ENCODE measurements at places on chromosomes 3 and 15. TPM values are rescaled to one million over a fixed set of nuclear protein-coding genes. Genes with fewer than 3 reads are reported as not detected.

DNA sequence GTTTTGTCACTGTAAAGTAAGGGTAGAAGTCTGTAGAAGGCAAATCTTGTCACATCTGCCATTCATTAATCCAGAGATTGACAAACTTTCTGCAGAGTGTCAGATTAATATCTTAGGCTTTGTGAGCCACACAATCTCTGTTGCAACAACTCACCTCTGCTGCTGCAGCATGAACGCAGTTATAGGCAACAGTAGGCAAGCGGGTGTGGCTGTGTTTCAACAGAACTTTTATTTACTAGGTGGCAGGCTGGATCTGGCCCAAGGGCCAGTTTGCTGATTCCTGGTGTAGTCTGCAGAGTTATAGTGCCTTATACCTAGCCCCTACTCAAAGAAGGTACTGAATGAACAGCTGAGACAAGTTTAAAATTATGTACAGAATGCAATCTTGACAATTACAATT, 396.7 kb downstream of the FOXP1 start:
- no peak overlapping the region for H3K4me3 ChIP-seq
- H3K27ac ChIP-seq: no peak overlapping the region
- no peaks in the 10 kb centered on the region for H3K27me3 ChIP-seq

DNA sequence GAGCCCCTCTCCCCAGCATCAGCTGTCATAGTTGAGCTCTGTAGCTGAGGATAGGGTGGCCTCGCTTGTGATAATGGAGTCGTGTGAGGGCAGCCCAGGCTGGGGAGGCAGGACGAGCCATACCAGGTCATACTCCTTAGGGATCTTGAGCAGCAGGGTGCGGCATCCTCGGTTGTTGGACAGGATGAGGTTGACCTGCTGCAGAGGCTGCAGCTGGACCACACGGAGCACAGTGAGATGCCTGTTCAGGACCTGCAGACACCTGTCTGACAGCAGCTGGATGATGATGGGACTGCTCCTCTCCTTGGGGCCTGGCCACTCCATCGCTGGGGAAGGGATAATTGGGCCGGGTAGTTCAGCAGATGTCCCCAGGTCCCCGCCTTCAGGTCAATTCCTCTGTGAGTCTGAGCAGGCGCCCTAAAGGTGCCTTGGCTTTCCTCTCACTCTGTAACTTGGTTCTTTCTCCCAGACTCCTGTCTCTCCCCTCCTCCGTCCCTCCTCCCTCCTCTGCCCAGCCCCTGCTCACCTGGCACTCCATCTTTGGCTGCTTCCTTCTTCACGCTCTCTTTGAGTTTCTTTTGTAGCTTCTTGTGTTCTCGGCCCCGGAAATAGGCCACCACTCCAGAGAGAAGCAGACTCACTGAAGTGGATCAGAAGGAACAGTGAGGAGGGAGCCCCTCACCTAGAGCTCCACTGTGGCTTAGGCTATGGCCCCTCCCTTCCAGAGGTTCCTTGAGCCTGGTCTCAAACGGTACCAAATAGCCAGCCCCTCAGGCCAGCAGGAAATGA, 7.8 kb downstream of the DUOX2 start:
- no peak overlapping the region for H3K4me3 ChIP-seq
- no peaks in the 10 kb centered on the region for H3K36me3 ChIP-seq
- H3K4me1 ChIP-seq: no peaks in the 10 kb centered on the region
- H3K27ac ChIP-seq: no peak overlapping the region
- peaks cover 7% of the 10 kb centered on the region for H3K27me3 ChIP-seq

DNA sequence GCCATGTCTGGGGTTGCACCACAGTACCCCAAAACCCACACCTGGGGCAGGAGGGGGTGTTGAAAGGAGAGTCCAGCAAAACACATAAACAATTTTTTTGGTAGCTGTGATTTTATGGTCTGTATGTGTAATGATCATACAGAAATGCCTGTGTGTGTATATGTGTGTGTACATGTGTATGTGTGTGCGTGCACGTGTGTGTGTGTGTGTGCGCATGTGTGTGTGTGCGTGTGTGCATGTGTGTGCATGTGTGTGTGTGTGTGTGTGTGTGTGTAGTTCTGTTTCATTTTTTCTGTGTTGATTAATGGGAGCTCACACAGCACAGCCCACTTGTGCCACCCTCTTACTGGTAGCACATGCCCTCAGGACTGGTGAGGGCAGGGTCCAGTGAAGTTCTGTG, 96.3 kb upstream of the OXTR start:
- no peaks in the 10 kb centered on the region for H3K27me3 ChIP-seq
- no peak overlapping the region for H3K4me3 ChIP-seq
- no peak for DNase-seq

- H3K27ac ChIP-seq: no peak overlapping the region
- no peak for DNase-seq
- H3K27me3 ChIP-seq: no peaks in the 10 kb centered on the region
- no peak overlapping the region for H3K4me3 ChIP-seq
These were observed 46.5 kb downstream of the CD86 start for GRCh38 chr3:122101646-122102045.

GRCh38 chr3:55797084-55797483, 310.0 kb upstream of the WNT5A start:
- no peaks in the 10 kb centered on the region for H3K27me3 ChIP-seq
- H3K36me3 ChIP-seq: no peaks in the 10 kb centered on the region
- no peak overlapping the region for H3K4me3 ChIP-seq
- H3K4me1 ChIP-seq: no peaks in the 10 kb centered on the region
- H3K27ac ChIP-seq: no peak overlapping the region
- DNase-seq: no peak

The LACTB gene
- 17.6 TPM for total RNA-seq

DNA sequence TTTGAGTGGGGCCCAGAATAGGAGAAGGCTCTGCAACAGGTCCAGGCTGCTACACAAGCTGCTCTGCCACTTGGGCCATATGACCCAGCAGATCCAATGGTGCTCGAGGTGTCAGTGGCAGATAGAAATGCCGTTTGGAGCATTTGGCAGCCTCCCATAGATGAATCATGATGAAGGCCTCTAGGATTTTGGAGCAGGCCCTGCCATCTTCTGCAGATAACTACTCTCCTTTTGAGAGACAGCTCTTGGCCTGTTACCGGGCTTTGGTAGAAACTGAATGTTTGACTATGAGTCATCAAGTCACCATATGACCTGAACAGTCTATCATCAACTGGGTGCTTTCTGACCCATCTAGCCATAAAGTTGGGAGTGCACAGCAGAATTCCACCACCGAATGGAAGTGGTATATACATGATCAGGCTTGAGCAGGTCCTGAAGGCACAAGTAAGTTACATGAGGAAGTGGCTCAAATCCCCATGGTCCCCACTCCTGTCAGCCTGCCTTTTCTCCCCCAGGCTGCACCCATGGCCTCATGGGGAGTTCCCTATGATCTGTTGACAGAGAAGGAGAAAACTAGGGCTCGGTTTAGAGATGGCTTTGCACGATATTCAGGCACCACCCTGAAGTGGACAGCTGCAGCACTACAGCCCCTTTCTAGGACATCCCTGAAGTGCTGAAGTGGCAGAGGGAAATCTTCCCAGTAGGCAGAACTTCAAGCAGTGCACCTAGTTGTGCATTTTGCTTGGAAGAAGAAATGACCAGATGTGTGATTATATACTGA, 971.4 kb downstream of the MCTP2 start:
- no peak overlapping the region for H3K4me3 ChIP-seq
- H3K27me3 ChIP-seq: no peaks in the 10 kb centered on the region
- no peak for DNase-seq
- H3K4me1 ChIP-seq: no peaks in the 10 kb centered on the region
- no peaks in the 10 kb centered on the region for H3K36me3 ChIP-seq
- H3K27ac ChIP-seq: no peak overlapping the region

DNA sequence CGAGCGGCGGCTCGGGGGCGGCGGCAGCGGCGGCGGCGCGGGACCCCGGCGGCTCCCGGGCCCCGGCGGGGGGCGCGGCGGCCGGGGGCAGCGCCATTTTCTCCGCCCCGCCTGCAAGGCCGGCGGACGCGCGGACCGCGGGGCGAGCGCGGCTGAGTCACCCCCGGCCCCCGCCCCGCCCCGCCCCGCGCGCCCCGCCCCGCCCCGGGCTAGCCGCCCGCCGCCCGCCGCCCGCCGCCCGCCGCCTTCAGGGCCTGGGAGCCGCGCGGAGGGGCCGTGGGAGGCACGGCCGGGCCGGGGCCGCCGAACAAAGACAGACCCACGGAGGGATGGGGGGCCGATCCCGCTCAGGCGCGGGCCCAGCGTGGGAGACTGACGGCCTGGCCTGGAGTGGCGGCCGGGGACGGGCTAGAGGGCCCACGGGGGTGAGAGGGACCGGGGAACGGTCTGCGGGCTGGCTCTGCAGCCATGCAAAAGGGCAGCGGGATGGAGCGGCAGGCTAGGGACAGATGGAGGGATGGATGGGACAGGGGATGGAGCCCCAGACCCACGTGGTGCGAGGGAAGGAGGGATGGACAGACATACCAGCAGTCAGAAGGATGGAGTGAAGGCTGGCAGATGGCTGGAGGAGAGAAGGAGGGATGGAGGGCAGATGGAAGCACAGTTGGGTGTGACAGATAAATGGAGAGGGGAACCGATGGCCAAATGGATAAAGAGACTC, at the start of gene EIF4E3:
Gene EIF4E3 (minus strand): TSS at position 132 of the 721 bp plus-strand sequence. CDS start 35 bp downstream, at position 97.
- peak within 1 kb of the TSS; percentile 42 for H3K27ac ChIP-seq
- DNase-seq: peak; percentile 85
- H3K27me3 ChIP-seq: no peaks in the 10 kb centered on the region
- peaks cover 13% of the 10 kb centered on the region for H3K4me1 ChIP-seq
- no peaks in the 10 kb centered on the region for H3K36me3 ChIP-seq
- H3K4me3 ChIP-seq: peak within 1 kb of the TSS; percentile 70

The RTP4 gene
- total RNA-seq: 8.4 TPM

GRCh38 chr3:2879587-2879986, 230.6 kb downstream of the IL5RA start:
- H3K4me1 ChIP-seq: no peaks in the 10 kb centered on the region
- no peak overlapping the region for H3K4me3 ChIP-seq
- H3K36me3 ChIP-seq: no peaks in the 10 kb centered on the region
- H3K27me3 ChIP-seq: no peaks in the 10 kb centered on the region
- H3K27ac ChIP-seq: no peak overlapping the region

The SKOR1 gene
- total RNA-seq: 0.57 TPM

The KBTBD12 gene
- total RNA-seq: 1.4 TPM

The SEMA6D gene
- 16.9 TPM for total RNA-seq

The GPR171 gene
- 4.9 TPM for total RNA-seq

The SLC25A36 gene
- 78.1 TPM for total RNA-seq

The HPS3 gene
- total RNA-seq: 29.4 TPM

DNA sequence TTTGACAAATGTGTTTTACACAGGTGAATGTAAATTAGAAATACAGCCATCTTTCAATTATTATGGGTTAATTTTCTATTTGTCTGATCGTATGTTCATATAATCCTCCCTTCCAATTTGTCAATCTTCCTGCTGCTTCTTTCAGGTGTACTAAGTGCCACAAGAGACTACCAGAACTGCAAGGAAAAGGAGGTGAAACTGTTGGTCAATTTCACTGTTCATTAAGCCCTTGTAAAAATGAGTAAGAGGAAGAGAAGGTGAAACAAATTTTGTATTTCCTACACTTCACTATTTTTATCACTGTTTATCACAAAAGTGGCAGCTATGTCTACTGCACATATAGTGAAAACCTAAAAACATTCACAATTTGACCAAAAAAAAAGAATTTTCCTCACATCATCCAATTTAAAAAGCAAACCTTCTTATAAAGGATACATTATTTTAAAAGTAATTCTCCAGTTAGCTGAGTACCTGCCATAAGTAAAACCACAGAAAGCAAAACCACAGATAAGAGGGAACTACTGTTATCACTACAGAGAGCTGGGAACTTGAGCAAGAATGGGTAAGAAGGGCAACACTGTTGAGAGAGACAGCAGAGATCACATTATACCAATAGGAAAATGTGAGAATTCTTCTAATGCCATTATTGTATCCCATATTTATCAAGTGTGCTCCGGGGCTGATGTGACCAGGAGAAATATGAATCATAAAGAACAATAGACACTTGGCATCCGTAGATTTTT, 163.0 kb downstream of the TBC1D5 start:
- no peaks in the 10 kb centered on the region for H3K4me1 ChIP-seq
- no peaks in the 10 kb centered on the region for H3K36me3 ChIP-seq
- DNase-seq: no peak
- no peak overlapping the region for H3K4me3 ChIP-seq
- no peak overlapping the region for H3K27ac ChIP-seq

GRCh38 chr15:84940399-84940798, 41.3 kb upstream of the PDE8A start:
- H3K27me3 ChIP-seq: no peaks in the 10 kb centered on the region

DNA sequence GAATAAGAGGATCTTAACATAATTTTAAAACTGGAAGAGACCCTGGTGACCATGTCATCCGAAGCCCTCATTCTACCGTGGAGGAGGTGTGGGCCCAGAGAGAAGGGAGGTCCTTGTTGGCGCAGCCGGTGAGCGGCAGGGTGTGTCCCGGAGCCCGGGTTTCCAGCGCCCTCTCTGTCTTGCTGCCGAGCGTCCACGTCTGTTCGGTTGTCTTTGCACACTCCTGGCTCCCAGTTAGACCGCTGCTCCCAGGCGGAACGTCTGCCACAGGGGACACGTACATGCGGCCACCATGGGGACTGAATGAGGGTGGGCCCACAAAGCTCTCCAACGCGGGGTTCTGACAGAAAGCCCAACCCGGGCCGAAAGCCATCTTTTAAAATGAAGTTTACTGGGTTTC, 6.6 kb upstream of the MUC4 start:
- H3K36me3 ChIP-seq: no peaks in the 10 kb centered on the region
- no peaks in the 10 kb centered on the region for H3K27me3 ChIP-seq
- no peak overlapping the region for H3K27ac ChIP-seq
- H3K4me1 ChIP-seq: no peaks in the 10 kb centered on the region
- H3K4me3 ChIP-seq: no peak overlapping the region

- peak overlapping the region; percentile 4 for H3K27ac ChIP-seq
- H3K36me3 ChIP-seq: no peaks in the 10 kb centered on the region
- H3K4me1 ChIP-seq: no peaks in the 10 kb centered on the region
- DNase-seq: peak; percentile 71
- H3K4me3 ChIP-seq: no peak overlapping the region
These were observed 14.3 kb downstream of the KAT2B start for GRCh38 chr3:20054549-20054987.

- H3K36me3 ChIP-seq: no peaks in the 10 kb centered on the region
- H3K4me1 ChIP-seq: no peaks in the 10 kb centered on the region
- no peak for DNase-seq
- no peak overlapping the region for H3K27ac ChIP-seq
These were observed 193.7 kb downstream of the TCF12 start for GRCh38 chr15:57112178-57112577.

GRCh38 chr3:80771085-80771484, 990.4 kb downstream of the GBE1 start:
- H3K4me3 ChIP-seq: no peak overlapping the region
- H3K4me1 ChIP-seq: no peaks in the 10 kb centered on the region
- no peak overlapping the region for H3K27ac ChIP-seq
- H3K36me3 ChIP-seq: no peaks in the 10 kb centered on the region
- H3K27me3 ChIP-seq: no peaks in the 10 kb centered on the region
- DNase-seq: peak; percentile 15

The RBP2 gene
- total RNA-seq: not detected

The NT5DC2 gene
- total RNA-seq: 47.3 TPM

DNA sequence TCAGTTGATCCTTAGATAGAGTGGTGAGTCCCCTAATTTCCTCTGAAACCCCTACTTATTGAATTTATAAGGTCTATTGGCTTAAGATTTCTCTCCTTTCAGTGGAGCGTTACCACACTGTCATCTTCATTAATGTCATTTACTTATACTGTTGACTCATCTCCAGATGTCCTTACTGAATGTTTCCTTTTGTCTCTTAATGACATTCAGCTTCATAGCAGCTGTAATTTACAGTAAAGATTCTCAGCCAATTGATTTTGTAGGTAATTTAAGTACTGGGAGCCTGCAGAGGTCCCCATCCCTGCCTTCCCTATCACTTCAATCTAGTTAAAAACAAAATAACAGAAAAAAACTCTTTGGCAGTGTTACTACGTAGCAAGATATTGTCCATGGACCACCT, 18.8 kb downstream of the STX19 start:
- no peaks in the 10 kb centered on the region for H3K27me3 ChIP-seq
- no peak overlapping the region for H3K27ac ChIP-seq
- no peaks in the 10 kb centered on the region for H3K4me1 ChIP-seq
- DNase-seq: no peak
- no peak overlapping the region for H3K4me3 ChIP-seq

Measured in kidney (tissue), 22 donors.